Sciatic nerve (tissue), 2 donors: ENCODE measurements at places on chromosomes 16 and 17. TPM values are rescaled to one million over a fixed set of nuclear protein-coding genes. Genes with fewer than 3 reads are reported as not detected.

GRCh38 chr17:32206861-32207260, 58.8 kb upstream of the RHBDL3 start:
- DNase-seq, result no peak

GRCh38 chr17:55302407-55302787, 37.6 kb downstream of the HLF start:
- DNase-seq, result no peak

The PLA2G10 gene
- total RNA-seq, result not detected

DNA sequence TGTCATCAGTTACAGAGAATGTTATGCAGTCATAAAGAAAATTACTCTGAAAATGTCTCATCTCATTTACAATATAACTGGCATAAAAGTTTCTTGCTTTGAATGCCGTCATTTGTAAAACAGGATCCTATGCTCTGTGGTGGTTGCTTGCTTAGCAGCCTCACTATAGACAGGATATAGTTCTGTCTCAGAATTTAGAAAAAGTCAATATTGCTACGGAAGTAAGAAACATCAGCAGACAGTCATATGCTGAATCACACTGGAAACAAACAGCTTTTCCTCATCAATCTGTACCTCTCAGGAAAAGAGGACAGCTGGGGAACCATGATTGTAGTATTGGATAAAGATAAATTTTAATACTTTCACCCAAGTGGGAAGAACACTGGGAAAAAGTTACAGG, 105.5 kb downstream of the MYO1D start:
- no peak for DNase-seq

The IGFALS gene
- total RNA-seq, result 0.22 TPM

The NOTUM gene
- total RNA-seq, result not detected

GRCh38 chr17:82400206-82400605, 17.9 kb upstream of the HEXD start:
- DNase-seq, result no peak

DNA sequence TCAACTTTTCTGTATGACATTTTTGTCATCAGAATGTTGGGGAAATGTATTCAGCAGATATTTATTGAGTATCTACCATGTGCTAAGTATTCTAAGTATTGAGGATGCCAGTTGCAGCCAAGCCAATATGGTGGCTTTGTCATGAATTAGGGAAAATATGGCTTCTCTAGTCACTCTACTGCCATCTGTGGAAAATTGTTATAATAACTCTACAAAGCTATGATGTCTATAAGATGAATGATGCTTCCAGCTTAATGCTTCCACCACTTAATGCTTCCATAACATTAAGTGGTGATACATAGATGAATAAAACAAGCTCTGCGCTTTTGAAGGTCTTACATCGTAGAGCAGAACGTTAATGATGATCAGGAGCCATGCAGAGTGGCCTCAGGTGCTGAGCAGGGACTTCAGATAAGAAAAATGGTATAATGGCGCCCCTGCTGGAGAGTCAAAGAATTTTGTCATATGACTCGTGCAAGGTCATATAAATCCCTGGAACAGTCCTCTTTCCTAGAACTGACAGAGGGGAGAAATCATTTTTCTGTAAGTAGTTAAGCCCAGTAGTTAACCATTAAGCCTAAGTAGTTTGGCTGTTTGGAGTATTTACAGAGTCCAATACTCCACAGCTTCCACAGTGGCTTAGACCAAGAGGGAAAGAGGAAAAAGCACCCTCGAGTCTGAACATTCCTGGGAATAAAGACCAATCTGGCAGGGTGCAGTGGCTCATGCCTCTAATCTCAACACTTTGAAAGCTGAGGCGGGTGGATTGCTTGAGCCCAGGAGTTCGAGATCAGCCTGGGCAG, 2.7 kb upstream of the TMIGD1 start:
- no peak for DNase-seq

DNA sequence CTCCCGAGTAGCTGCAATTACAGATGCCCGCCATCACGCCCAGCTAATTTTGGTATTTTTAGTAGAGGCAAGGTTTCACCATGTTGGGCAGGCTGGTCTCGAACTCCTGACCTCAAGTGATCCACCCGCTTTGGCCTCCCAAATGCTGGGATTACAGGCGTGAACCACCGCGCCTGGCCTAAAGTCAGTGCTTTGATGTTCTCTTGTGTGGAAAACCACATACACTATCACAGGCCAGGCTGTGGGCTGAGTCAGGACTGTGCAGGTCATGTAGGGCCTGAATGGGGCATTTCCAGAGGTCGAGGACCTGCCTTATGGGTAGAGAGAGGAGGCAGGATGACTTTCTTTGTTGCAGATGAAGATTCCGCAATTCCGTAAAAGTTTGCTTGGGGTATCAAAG, 5.1 kb upstream of the MT3 start:
- no peak for DNase-seq

The RGS11 gene
- total RNA-seq, result 48.9 TPM
